Activated naive CD8-positive, alpha-beta T cell treated with anti-CD3 and anti-CD28 coated beads, Interleukin-2, amount 10 ng/mL, durations not matched to agents 7 days and 5 days (primary cell): ENCODE measurements at places on chromosomes 3 and 15. TPM values are rescaled to one million over a fixed set of nuclear protein-coding genes. Genes with fewer than 3 reads are reported as not detected.

The GOLGA8F gene
- not detected for total RNA-seq

The ADAMTS9 gene
- total RNA-seq, result not detected

The SNTN gene
- total RNA-seq, result not detected

The CYP11A1 gene
- not detected for total RNA-seq

The YEATS2 gene
- 49.7 TPM for total RNA-seq

The RTP1 gene
- not detected for total RNA-seq

The TLR9 gene
- total RNA-seq, result 2.0 TPM

The GOLGA6B gene
- not detected for total RNA-seq

The FGF7 gene
- total RNA-seq, result not detected

The PTH1R gene
- not detected for total RNA-seq

The HYAL2 gene
- 4.9 TPM for total RNA-seq

- H3K27ac ChIP-seq, result peak overlapping the region; percentile 95
- DNase-seq, result peak; percentile 84
- peaks cover 18% of the 10 kb centered on the region for H3K4me1 ChIP-seq
- peaks cover 6% of the 10 kb centered on the region for H3K36me3 ChIP-seq
- H3K4me3 ChIP-seq, result peak overlapping the region; percentile 77
Measured at GRCh38 chr15:41894791-41895463, 1.1 kb upstream of the SPTBN5 start.

GRCh38 chr15:63030101-63030551 is 12.4 kb upstream of the TPM1 start:
- H3K4me1 ChIP-seq, result no peaks in the 10 kb centered on the region
- H3K27ac ChIP-seq, result no peak overlapping the region
- H3K36me3 ChIP-seq, result no peaks in the 10 kb centered on the region
- H3K4me3 ChIP-seq, result no peak overlapping the region
- no peak for DNase-seq

GRCh38 chr3:99330281-99330680 is 308.1 kb upstream of the COL8A1 start:
- H3K36me3 ChIP-seq, result no peaks in the 10 kb centered on the region
- DNase-seq, result no peak
- no peak overlapping the region for H3K4me3 ChIP-seq
- H3K4me1 ChIP-seq, result no peaks in the 10 kb centered on the region

- no peak for DNase-seq
- H3K27me3 ChIP-seq, result no peaks in the 10 kb centered on the region
- no peaks in the 10 kb centered on the region for H3K4me1 ChIP-seq
Measured at GRCh38 chr3:99325402-99325801, 313.0 kb upstream of the COL8A1 start.

GRCh38 chr3:146473726-146474125 is 4.4 kb upstream of the PLSCR2 start:
- no peaks in the 10 kb centered on the region for H3K36me3 ChIP-seq
- peaks cover 4% of the 10 kb centered on the region for H3K4me1 ChIP-seq

DNA sequence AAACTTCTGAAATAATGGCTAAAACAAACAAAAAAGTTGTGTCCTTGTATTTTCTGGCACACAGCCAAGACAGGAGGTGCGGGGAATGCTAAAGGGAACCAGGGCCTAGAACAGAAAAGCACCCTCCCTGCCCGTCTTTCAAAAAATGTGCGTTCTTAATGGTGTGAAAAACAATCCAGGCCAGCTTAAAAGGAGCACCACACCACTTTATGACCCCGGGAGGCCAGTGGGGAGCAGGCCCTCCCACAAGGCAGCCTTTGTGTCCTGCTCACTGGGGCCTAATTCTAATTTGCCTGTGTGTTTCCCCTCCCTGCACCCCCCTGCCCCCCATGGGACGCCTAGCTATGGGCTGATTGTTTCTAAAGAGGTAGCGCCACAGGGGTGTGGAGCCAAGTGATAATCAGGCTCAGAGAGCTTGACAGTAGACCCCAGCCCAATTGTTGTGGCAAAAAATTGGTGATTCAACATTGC is 181.4 kb downstream of the GREM1 start:
- no peak for DNase-seq
- H3K36me3 ChIP-seq, result no peaks in the 10 kb centered on the region
- H3K27ac ChIP-seq, result no peak overlapping the region
- H3K27me3 ChIP-seq, result peaks cover 11% of the 10 kb centered on the region

GRCh38 chr15:82044373-82045178 is 1.2 kb downstream of the MEX3B start:
- peak overlapping the region; percentile 91 for H3K4me3 ChIP-seq
- peak; percentile 51 for DNase-seq
- H3K27ac ChIP-seq, result peak overlapping the region; percentile 16
- H3K4me1 ChIP-seq, result peaks cover 12% of the 10 kb centered on the region
- H3K27me3 ChIP-seq, result peaks cover 30% of the 10 kb centered on the region
- no peaks in the 10 kb centered on the region for H3K36me3 ChIP-seq

DNA sequence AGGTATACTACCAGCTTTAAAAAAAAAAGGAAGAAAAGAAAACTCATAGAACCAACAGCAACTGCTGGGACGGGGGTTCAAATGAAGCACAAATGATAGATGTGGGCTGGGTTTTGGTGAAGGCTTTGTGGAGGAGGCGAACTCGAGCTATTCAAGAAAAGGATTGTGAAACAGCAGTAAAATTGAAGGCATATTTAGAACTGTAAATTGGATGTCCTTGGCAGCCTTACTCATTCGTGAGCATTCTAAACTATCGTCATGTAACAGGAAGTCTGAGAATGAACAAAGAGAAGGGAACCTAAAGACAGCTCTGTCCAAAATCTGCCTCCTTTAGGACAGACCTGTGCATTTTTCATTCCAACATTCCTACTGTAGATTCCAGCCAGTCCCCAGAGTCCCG is 97.8 kb downstream of the LARS2 start:
- H3K27ac ChIP-seq, result no peak overlapping the region
- no peaks in the 10 kb centered on the region for H3K4me1 ChIP-seq
- DNase-seq, result no peak
- peaks cover 41% of the 10 kb centered on the region for H3K36me3 ChIP-seq

DNA sequence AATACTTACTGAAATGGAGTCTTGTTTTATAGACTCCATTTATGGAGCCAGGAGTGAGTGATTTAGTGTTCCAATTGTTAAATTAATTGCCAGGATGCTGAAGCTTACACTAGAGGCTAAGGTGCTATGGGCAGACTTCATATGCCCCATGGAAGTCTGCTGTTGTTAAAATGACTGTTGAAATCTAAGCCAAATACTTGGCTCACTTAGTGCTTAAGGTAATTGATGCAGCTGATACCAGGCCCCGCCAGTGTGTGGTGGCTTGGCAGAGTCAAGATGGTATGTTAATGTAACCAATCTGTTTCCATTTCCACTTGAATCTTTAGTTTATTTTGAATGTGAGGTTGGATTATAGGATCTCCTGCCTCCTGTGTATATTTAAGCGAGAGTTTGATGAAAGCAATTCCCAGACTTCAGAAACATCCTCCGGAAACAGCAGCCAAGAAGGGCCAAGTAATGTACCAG is 187.1 kb downstream of the ITPR1 start:
- no peak for DNase-seq
- H3K27me3 ChIP-seq, result no peaks in the 10 kb centered on the region
- peaks cover 11% of the 10 kb centered on the region for H3K4me1 ChIP-seq
- H3K36me3 ChIP-seq, result peaks cover 57% of the 10 kb centered on the region
- no peak overlapping the region for H3K27ac ChIP-seq

DNA sequence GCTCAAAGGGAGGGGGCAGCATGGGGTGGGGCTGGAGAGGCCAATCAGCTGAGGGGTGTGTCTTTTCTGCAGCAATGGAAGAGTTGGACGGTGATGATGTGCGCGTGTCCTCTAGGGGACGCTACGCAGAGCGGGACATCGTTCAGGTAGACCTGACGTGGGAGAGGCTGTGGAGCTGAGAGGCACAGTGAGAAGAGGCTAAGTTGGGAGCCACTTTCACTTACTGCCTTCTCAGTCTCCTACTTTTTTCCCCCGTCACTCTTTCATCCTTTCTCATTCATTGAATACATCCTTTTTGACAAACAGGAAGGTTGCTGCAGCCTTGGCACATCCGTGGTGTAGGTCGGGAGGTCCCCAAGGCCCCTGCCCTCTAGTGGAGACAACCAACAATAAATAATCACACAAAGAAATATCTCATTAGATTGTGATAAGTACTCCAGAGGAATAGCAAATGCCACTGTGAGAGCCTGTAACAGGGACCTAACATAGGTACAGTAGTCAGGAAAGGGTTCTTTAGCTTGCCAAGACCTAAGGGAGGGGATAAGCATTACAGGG is 4.4 kb upstream of the BRPF1 start:
- no peaks in the 10 kb centered on the region for H3K36me3 ChIP-seq
- H3K27me3 ChIP-seq, result peaks cover 5% of the 10 kb centered on the region
- peaks cover 29% of the 10 kb centered on the region for H3K4me1 ChIP-seq
- H3K4me3 ChIP-seq, result peak overlapping the region; percentile 81
- peak; percentile 57 for DNase-seq

GRCh38 chr15:101803676-101804075 is 367 bp downstream of the OR4F6 start:
- peaks cover 17% of the 10 kb centered on the region for H3K27me3 ChIP-seq
- DNase-seq, result no peak
- no peaks in the 10 kb centered on the region for H3K36me3 ChIP-seq
- no peak overlapping the region for H3K27ac ChIP-seq

GRCh38 chr3:19688767-19689166 is 245.2 kb downstream of the EFHB start:
- H3K27me3 ChIP-seq, result peaks cover 4% of the 10 kb centered on the region
- H3K4me1 ChIP-seq, result no peaks in the 10 kb centered on the region
- no peaks in the 10 kb centered on the region for H3K36me3 ChIP-seq
- no peak overlapping the region for H3K4me3 ChIP-seq

DNA sequence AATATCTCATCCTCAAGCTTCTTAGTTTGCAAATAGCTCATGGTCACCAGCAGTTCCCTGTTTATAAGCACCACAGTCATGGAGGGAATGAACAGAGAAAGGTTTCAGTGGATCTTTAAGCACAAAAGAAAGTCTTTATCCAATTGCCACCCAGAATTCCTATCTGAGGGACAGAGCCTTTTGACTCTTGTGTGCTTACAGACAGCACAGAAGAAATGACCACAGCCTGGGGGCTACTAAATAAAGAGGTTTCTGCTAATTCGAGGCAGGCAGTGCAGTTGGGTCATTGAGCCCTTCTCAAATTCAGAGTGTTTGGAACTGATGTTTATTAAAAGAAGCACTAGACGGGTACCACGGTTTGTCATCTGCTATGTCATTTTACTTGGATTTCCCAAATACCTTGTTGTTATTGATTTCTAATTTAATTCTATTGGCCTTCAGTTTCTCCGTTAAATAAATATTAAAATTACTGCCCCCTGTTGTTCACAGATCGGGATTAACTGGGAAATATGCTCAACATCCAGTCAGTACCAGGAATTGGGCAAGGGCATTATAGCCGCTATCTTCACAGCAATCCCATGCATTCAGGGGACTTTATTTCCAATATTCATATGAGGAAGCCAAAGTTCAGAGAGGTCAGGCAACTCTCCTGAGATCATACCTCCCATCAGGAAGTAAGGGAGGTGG is 3.6 kb downstream of the PRICKLE2 start:
- no peaks in the 10 kb centered on the region for H3K36me3 ChIP-seq
- DNase-seq, result no peak
- H3K27ac ChIP-seq, result no peak overlapping the region
- no peaks in the 10 kb centered on the region for H3K4me1 ChIP-seq
- no peaks in the 10 kb centered on the region for H3K27me3 ChIP-seq

- no peaks in the 10 kb centered on the region for H3K27me3 ChIP-seq
- no peaks in the 10 kb centered on the region for H3K4me1 ChIP-seq
- no peak overlapping the region for H3K27ac ChIP-seq
- DNase-seq, result no peak
- no peaks in the 10 kb centered on the region for H3K36me3 ChIP-seq
Measured at GRCh38 chr3:55329849-55330248, 157.3 kb downstream of the WNT5A start.

DNA sequence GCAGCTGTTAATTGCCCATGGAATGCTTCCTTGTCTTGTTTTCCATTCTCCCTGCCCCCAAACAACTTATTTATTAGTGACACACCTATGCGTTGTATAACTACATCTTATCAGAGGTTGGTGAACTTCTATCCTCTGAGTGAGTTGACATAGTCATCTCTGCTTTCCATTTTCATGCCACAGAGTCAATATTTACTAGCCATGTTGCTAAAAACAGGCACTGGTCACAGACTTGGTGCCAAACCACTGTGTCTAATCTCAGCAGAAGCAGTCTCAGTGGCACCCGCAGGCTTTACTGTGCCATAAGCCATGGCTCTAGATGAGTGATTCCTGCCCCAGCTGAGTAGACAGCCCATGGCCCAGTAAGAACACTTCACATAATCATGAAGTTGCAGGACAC is 26.5 kb downstream of the DAPK2 start:
- H3K4me1 ChIP-seq, result no peaks in the 10 kb centered on the region
- no peaks in the 10 kb centered on the region for H3K27me3 ChIP-seq
- peaks cover 3% of the 10 kb centered on the region for H3K36me3 ChIP-seq
- no peak overlapping the region for H3K4me3 ChIP-seq
- no peak for DNase-seq
- no peak overlapping the region for H3K27ac ChIP-seq

- H3K27ac ChIP-seq, result no peak overlapping the region
- H3K27me3 ChIP-seq, result peaks cover 41% of the 10 kb centered on the region
Measured at GRCh38 chr3:37499061-37499785, 324.8 kb upstream of the LRRFIP2 start.

DNA sequence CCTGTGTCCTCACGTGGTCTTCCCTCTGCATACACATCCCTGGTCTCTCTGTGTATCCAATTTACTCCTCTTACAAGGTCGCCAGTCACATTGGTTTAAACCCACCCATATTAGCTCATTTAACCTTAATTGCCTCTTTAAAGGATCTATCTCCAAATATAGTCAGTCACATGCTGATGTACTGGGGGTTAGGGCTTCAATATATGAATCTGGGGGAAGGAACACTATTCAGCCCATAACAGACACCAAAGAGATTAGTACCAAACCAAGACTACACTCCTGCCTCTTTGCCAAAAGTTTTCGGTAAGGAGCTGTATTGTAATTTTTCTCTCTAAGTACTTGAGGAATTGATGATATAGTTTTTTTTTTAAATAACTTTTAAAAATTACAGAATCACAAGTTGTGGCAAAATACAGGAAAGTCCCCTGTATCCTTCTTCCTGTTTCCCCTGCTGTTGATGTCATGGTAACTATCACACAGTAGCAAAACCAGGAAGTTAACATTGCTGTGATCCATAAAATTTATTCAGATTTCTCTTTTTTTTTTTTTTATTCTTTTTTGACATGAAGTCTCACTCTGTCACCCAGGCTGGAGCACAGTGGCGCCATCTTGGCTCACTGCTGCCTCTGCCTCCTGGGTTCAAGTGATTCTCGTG is 67.8 kb downstream of the SLCO3A1 start:
- peaks cover 13% of the 10 kb centered on the region for H3K36me3 ChIP-seq
- peaks cover 9% of the 10 kb centered on the region for H3K4me1 ChIP-seq
- H3K27ac ChIP-seq, result no peak overlapping the region
- H3K4me3 ChIP-seq, result no peak overlapping the region

- H3K36me3 ChIP-seq, result peaks cover 7% of the 10 kb centered on the region
- H3K4me1 ChIP-seq, result no peaks in the 10 kb centered on the region
- H3K27me3 ChIP-seq, result no peaks in the 10 kb centered on the region
- no peak overlapping the region for H3K4me3 ChIP-seq
Measured at GRCh38 chr15:76588811-76589747, 252.5 kb downstream of the ISL2 start.
